ENCODE measurements at places on chromosomes 3 and 15.
A peak's percentile ranks its signal among the peaks of the same experiment; 100 is the strongest.

- no peak for DNase-seq
Measured at GRCh38 chr15:79432345-79433275, 474 bp downstream of the MINAR1 start.

DNA sequence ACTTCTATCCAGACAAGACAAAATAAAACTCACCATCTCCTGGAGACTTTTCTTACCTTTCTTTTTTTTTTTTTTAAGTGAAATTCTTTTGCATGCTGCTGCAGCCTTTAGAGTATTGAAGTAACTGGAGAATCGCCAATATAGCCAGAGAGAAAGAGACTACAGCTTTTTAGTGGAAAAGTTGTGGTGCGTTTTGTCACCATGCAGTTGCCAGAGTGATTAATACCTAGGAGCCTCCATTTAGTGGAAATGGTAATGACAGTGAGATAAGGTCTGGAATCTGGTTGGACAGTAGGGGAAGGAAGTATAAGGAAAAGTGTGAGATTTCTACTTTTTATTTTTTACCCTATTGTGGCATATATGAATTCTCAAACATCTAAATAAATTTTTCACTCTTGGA lies 18.1 kb upstream of the PARP14 start:
- no peak for DNase-seq

DNA sequence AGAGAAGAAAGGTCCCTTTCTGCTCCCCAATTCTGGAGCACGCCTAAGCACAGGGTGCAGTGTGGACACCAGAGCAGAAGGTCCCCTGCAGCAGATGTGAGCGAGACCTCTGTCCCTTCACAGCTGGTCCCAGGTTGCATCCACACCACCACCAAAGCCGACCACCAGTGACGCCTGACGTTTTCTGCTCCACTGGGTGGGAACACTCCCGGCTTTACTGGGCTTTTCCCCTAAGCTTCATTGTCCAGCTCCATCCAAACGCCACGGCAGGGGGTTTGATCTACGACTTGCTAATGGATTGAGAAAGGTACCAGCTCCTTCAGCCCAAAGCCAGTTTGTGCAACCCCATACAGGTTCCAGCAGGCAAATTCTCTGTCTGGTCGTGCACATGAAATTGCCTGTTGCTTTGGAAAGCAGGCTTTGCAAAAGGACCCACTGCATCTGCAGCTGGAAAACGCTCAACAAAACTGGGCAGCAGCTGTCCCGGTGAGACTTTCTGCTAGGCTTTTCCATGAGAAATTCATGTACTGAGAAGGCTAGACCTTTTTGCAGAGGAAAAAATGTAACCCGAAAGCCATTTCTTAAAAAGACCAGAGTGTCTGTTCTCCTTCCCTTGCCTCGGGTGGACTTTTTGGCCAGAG lies 31.1 kb downstream of the ADAMTS17 start:
- no peak for DNase-seq

- no peak for DNase-seq
Measured at GRCh38 chr15:63967616-63968015, 78.7 kb downstream of the DAPK2 start.

GRCh38 chr3:76551739-76552138 lies 488.2 kb upstream of the ROBO2 start:
- DNase-seq, result no peak

DNA sequence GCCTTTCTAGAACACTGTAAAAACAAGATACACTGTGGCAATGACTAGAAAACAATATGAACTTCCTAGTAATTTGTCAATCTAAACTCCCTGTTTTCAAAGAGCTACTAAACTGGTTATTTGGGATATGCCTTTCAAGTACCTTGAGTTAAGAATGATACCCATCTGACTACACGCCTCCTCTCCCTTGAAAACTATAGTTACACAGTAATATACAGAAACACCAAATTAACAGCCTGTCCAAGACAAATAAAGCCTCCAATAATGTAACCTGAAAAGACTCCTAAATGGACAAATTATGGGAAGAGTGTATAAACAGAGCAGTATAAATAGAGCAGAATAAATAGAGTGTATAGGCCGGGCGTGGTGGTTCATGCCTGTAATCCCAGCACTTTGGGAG lies 70.1 kb downstream of the SMARCC1 start:
- DNase-seq, result no peak

GRCh38 chr15:90598031-90598577 lies 68.4 kb downstream of the CRTC3 start:
- DNase-seq, result peak; percentile 42

DNA sequence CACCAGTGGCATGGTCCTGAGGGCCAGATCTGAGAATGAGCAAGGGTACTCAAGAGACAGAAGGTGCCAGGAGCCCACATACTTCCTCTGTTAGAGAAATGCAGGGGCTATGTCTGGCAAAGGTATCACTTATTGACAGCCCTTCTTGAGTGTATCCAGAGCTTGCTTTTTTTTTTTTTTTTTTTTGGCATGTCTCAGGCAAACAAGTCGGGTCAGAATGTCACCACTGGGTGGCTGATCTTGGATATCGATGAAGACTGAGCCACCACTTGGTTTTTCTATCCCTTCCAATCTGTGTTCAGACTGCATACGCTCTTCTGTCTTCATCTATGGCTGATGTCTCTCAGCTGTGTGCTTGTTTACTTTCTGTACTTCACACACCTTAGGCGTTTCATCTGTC lies 363.4 kb upstream of the C2CD4B start:
- no peak for DNase-seq

DNA sequence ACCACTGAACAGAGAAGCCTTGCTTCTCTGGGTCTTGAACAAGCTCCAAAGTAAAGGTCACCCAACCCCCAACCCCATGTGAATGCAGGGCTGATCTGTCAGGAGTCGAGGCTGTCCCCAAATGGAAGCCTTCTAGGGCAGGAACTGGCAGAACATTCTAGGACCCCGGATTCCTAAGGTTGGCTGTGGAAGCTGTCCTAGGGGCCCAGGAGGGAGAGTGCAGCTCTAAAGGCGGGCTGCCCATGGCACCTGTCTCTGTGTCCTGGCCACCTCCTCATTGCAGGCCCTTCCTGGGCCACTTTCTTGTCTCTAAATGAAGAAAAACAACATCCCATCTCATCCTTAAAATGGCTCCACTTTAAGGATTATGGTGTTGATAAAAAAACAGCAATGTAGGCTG lies 53.6 kb upstream of the SEC61A1 start:
- no peak for DNase-seq

- no peak for DNase-seq
Measured at GRCh38 chr15:66729331-66729951, 27.4 kb downstream of the SMAD6 start.

- DNase-seq, result no peak
Measured at GRCh38 chr15:96326328-96327154, 4.0 kb upstream of the NR2F2 start.

- no peak for DNase-seq
Measured at GRCh38 chr3:9912294-9912935, 4.5 kb upstream of the IL17RC start.

- no peak for DNase-seq
Measured at GRCh38 chr15:57025264-57025926, 107.0 kb downstream of the TCF12 start.

- DNase-seq, result no peak
Measured at GRCh38 chr15:73956743-73957135, 30.5 kb downstream of the LOXL1 start.

- DNase-seq, result no peak
Measured at GRCh38 chr3:15610082-15610759, 8.7 kb downstream of the BTD start.

DNA sequence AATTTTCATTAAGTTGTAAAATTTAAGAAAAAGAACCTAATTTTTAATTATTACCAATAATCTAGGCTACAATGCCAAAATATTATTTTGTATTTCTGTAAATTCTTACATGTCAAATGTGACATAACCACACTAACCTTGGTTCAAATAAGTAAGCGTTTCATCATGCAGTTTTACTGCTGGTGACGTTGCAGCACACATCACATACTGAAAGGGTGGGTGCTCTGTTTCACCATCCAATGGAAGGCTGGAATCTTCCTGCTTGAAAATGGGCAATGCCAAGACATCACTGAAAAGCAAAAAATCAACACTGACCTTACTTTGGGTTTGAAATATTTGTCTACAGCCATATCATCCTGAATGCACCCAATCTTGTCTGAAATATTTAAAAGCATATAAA lies 14.8 kb downstream of the UBP1 start:
- DNase-seq, result no peak

- no peak for DNase-seq
Measured at GRCh38 chr15:32649342-32649741, 7.8 kb downstream of the SCG5 start.

Data from stimulated activated CD8-positive, alpha-beta memory T cell treated with anti-CD3 and anti-CD28 coated beads, Interleukin-4, amount 100 ng/mL, for 48 hours (primary cell).